Activated CD8-positive, alpha-beta memory T cell treated with anti-CD3 and anti-CD28 coated beads, Interleukin-2, amount 50 U/mL, for 4 hours (primary cell): ENCODE measurements at places on chromosomes 1 and 21.

- no peak for DNase-seq
Observed at GRCh38 chr1:16900751-16901150, 5.0 kb downstream of the RNU1-2 start.

- DNase-seq: no peak
Observed at GRCh38 chr21:16116069-16116468, 386.3 kb downstream of the USP25 start.

DNA sequence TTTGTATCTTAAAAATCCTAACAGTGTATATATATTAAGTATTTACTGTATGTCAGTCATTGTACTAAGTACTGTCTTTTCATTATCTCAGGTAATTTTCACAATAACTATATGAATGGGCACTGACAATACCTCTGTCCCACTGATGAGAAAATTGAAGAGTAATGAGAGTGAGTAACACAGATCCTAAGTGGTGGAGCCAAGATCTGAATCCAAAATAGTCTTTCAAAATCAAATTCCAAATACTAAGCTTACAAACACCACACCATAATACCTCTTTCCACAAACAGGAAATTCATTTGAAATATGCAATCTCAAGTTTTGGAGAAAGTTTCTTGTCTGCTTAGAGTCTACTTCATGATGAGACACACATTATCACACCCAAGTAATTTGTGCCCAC lies 105.9 kb upstream of the EDEM3 start:
- no peak for DNase-seq

GRCh38 chr1:243609698-243610097 lies 240.3 kb downstream of the AKT3 start:
- DNase-seq: no peak

- DNase-seq: no peak
Observed at GRCh38 chr1:207968521-207969009, 57.6 kb upstream of the CD34 start.

- DNase-seq: no peak
Observed at GRCh38 chr1:210413951-210414350, 85.2 kb downstream of the HHAT start.

DNA sequence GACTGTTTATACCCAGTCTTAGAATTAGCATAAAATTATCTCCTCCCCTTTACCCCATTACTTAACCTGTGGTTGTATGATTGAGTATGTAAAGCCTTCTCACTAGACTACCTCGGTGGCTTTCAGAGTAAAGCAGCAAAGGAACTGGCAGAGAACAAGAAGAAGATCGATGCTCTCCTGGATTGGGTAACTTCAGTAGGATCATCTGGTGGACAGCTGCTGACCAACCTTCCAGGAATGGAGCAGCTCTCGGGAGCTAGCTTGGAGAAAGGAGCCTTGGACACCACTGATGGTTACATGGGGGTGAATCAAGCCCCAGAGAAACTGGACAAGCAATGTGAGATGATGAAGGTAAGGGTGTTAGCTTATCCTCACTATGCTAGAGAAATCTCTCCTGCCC lies 138.6 kb upstream of the BMP8A start:
- no peak for DNase-seq

- DNase-seq: no peak
Observed at GRCh38 chr1:231679109-231679508, 52.5 kb downstream of the DISC1 start.

- peak; percentile 26 for DNase-seq
Observed at GRCh38 chr21:17612023-17612564, 607 bp downstream of the BTG3 start.

DNA sequence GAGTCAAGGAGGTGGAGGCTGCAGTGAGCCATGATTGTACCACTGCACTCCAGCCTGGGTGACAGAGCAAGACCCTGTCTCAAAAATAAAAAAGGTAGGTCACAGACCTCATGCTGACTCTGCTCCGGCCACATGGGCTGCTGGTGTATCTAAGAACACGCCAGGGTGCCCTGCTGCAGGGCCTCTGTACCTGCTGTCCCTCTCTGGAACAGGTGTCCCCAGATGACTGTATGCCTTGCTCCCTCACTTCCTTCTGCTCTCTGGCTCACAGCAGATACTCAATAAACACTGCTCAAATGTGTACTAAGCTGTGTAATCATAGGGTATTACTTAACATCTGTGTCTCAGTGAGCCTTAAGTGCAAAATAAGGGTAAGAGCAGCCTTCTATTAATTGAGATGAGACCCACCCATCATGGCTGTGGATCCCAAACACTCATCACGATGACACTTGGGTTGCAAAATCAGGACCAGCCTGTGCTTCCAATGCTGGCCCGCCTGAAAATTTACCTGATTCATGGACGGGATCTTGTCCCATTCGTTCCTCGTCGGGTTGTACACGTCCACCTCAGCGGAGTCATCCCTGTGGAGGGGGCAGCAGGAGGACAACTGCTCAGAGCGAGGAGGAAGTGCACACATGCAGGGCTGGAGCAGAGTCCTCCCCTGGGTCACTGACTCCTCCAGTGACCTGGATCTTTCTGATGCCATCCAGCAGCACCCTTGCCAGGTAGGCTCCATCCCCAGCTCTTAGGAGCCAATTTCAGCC lies 7.5 kb downstream of the KLHL21 start:
- DNase-seq: no peak

GRCh38 chr1:157193702-157194391 lies 55.7 kb upstream of the ETV3 start:
- peak; percentile 53 for DNase-seq

DNA sequence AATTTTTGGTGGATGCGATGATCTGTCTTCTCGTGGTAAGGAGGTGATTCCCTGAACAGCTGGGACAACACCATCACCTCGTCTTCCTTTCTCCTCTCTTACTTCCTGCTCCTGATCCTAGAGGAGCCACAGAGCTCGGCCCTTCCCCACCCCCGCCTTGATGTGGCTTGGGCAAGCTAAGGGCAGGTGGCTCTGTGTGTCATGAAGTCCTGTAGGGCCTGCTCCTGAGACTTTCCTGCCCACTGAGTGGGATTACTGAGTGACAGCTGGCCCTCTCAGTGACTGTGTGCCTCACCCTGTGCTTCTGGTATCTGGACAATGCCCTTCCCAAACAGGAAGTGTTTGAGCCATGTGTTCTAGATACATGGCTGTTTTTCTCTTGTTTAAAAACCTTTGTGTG lies 153.0 kb downstream of the KCNJ6 start:
- no peak for DNase-seq
